Left ventricle myocardium inferior (tissue), 1 donor: ENCODE measurements at places on chromosomes 2 and 18. TPM values are rescaled to one million over a fixed set of nuclear protein-coding genes. Genes with fewer than 3 reads are reported as not detected.

DNA sequence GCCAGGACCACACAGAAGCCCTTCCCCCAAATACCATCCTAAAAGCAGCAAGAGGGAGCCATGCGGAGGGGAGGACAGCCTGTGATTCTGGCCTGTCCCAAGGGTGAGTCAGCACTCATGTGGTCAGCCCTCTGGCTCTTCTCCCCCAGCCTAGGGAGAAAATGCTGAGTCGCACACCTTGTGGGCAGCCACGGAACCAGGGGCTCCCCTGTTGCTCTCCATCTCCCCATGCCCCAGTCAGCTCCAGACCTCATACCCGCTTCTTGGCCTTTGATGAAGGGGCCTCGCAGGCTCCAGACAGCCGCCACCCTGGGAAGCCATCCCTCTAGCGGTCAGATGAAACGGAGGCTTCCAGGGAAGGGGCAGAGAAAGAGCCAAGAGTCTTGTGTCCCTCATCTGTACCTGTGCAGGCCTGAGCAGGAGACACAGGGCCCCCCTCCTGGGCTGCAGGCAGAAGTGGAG, 181.3 kb upstream of the SIX2 start:
- no peak for DNase-seq

- DNase-seq = no peak
Measured at GRCh38 chr18:29712785-29713184, 1329.8 kb downstream of the DSC3 start.

- DNase-seq = no peak
Measured at GRCh38 chr2:152499331-152499816, 164.4 kb downstream of the FMNL2 start.

DNA sequence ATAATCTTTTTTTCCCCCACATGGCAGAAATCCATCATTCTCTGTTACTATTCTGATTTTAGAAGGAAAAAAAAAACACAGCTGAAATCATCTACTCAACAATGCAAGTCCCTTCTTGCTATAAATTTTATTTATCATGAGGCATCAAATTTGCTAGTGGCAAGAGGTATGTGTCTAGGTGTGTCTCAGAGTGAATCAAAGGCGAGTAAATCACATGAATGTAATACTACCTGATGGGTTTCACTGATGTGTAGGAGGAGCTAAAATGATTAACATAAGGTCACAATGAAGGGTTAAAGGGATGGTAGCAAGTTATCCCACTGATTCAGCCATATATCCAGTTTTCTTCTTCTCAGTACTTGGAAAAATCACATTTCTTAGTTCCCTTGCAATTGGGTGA, 24.5 kb upstream of the PELI1 start:
- no peak for DNase-seq

DNA sequence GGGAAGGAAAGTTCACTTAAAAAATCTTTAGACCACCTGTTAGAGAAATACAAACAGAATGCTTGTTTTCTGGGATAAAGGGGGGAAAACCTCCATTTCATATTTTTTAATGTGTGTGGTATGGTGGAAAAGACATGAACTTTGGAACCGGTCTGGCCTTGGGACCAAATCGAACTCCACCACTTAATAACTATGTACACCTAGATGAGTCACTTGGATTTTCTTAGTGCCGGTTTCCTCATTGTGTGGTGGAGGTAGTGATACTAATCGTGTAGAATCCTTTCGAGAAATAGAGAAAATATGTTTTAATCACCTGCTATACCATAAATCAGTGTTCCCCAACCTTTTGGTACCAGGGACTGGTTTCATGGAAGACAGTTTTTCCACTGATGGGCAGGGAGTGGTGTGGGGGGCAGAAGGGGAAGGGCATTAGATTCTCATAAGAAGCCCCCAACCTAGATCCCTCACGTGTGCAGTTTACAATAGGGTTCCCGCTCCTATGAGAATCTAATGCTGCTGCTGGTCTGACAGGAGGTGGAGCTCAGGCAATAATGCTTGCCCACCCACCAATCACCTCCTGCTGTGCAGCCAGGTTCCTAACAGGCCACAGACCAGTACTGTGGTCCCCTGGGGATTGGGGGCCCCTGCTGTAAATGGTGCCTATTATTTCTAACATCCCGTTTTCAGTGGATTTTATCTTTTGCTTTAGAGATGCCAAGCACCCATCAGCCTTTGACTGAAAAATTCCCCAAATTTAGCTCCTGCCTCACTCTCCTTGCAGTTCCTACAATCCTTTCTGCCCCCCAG, 308.8 kb downstream of the PRKCE start:
- no peak for DNase-seq

- no peak for DNase-seq
Measured at GRCh38 chr2:200203381-200203827, 103.1 kb upstream of the SPATS2L start.

DNA sequence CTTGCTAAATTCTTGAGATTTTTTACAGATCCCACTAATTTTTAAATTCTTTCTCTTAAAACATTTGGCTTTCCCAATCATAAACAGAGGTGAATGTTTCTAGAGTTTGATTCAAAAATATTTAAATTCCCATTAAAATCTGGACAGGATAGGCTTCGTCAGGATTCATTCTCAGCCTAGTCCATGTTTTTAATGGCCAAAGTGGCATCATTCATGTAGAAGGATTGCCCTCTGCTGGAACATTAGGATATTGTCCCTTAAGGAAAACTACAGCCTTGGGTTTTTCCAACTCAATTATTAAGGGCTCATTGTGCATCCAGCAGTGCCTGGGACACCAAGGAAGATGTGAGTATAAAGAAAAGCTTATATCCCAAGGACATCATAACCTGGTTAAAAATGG, 71.7 kb downstream of the TPGS2 start:
- no peak for DNase-seq

DNA sequence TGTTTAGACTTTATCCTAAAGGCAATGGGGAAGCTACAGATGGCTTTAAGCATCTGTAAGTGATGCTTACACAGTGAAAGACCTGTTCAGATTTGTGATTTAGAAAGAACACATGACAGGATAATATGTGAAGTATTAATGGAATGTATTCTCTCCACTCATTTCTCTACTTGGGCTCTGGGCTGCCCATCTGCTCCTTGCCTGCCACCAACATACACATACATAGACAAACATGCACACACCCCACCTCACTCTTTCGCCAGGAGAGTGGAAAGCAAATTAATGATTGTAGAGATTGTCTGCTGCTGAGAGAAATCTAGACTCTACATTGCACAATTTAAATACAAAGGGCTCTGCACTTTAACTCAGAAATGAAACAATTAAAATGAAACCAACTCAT, 61.0 kb upstream of the NFE2L2 start:
- DNase-seq = no peak

- no peak for DNase-seq
Measured at GRCh38 chr2:144518748-144519596, 947 bp downstream of the ZEB2 start.

DNA sequence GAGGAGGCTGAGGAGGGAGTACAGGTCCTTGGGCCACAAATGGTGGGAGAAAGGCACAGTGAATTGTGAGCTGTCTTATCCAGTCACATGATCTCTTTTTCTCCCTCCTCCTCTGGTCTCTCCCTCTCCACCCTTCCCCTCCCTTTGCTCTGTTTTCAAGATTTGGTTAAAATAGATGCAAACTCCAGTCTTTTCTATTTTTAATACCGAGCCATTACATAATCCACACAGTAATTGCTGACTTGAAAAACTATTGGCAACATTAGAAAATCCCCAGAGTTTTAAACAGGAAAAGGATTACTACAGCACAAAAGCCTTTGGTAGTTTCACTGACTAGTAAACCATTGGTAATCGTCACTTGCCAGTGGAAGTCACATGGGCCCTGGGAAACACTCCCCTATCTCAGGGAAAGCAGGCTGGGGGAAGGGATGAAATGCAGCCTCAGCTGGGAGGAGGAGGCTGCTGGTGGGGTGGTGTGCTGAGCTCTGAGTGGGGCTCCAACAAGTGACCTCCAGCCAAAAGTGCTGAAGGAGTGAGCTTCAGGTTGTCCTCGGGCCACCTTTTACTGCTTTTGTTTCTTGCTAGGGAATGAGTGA, 57.4 kb upstream of the PCBP1 start:
- peak; percentile 54 for DNase-seq

- DNase-seq = no peak
Measured at GRCh38 chr2:16821692-16822091, 156.1 kb upstream of the CYRIA start.

GRCh38 chr2:88683160-88684021, 8.1 kb upstream of the RPIA start:
- no peak for DNase-seq

DNA sequence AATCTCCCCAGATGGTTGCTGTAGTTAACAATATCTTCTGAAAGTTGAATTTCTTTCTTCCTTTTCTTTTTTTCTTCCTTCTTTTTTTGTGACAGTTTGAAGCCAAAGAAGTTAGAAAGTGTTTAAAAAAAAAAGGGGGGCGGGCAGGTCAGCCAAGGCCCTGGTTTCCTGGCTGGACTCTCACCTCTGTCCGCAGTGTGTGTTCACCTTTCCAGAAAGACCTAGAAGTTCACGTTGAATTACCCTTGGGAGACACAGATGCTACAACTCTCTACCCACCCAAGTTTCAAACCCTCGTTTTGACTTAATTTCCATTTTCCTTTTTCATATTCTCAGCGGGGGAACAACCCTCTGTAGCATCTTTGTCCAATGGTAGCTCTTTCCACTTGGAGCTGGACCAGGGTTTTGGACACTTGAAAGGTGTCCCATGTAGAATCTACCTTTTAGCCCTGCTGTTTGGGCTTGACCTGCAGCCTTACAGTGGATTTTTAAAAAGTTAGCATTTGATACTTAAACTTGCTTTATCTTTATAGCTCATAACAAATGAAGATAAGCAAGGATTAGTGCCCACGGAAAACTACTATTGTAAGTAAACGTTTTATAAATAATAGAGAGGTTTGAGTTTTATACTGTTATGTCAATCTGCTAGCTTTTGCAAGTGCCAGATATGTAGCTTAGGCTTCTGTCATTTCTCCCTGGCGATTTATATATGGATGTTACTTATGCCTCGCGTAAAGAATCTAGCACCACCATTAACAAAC, 20.0 kb downstream of the MEP1B start:
- no peak for DNase-seq

DNA sequence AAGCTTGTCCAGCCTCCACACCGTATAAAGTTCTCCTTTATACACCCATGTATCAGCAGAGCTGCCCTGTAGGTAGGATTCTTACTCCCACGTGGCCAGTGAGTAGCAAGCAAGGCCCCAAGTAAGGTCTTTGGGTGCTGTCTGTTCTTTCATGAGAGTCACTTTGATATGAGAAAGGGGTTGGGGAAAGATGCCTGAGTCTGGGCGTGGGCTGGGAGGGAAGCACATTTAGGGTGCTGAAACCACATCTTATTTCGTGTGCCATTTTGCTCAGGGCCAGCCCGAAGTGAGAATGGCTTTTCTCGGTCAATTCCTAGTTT, 436 bp upstream of the ITPRIPL1 start:
- no peak for DNase-seq

DNA sequence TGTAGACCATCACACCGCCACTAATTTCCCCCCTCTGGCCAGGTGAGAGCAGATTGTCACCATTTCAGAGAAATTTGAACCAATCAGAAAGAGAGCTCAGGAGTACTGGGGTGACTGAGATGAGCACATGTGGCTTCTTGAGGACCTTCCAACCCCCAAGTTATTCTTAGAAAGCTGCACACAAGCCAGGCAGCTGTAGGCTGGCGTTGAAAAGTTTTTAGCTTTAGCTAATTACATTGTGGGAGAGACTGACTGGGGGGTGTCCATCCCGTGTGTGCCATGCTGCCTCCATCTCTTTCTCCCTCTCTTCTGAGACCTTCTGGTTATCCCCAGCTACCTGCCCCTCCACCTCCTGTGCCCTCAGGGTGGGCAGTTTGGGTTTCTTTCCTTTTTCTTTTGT, 154.0 kb downstream of the AGAP1 start:
- no peak for DNase-seq

DNA sequence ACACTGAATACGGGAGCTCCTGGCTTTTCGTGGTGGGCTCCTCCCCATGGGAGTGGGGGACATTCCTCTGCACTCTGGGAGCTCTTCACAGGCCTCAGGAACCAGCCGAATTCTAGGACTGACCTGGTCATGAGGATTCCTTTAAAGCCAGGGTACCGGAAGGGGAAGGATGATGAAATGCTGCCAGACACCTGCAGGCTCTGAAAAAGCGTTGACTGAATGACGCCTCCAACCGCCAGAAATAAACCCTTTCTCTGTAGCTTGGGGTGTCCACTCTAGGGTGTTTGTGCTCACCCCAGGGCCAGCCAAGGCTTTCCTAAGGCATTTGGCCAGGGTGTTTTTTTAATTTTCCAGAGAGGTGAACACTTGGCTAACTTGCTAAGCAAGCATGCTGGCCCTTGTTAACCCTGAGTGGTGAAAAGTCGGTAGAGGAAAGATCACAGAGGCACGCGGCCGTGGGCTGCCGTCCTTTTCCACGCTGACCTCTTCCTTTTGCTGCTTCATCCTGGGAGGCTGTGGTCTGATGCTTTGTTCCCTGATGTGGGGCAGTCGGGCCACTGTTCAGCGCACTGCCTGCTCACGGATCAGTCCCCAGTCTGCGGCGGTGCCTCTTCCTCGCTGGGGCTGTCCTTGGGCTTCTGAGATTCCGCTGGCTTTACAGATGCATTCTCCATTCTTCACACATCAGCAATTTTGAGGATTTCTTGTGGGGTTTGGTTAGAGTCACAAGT, 32.0 kb downstream of the IMPA2 start:
- DNase-seq = no peak

- no peak for DNase-seq
Measured at GRCh38 chr2:219661955-219662395, 34.5 kb downstream of the SLC4A3 start.

- DNase-seq = peak; percentile 44
Measured at GRCh38 chr2:172864182-172864581, 128.5 kb downstream of the RAPGEF4 start.

GRCh38 chr2:130381619-130382018, 25.8 kb downstream of the PTPN18 start:
- no peak for DNase-seq

The REG3G gene
- total RNA-seq = not detected

The CCDC93 gene
- 22.8 TPM for total RNA-seq

The KIAA2012 gene
- not detected for total RNA-seq

The C2orf72 gene
- 0.05 TPM for total RNA-seq

The TTC32 gene
- total RNA-seq = 4.9 TPM

The BCL2 gene
- total RNA-seq = 7.3 TPM

The ITGA4 gene
- 0.74 TPM for total RNA-seq
